ENCODE measurements at places on chromosomes 16 and 17. TPM values are rescaled to one million over a fixed set of nuclear protein-coding genes. Genes with fewer than 3 reads are reported as not detected.

ZP2 gene
- not detected for polyA plus RNA-seq

PRSS22 gene
- polyA plus RNA-seq: 2.2 TPM

PAM16 gene
- 73.7 TPM for polyA plus RNA-seq

KRTAP4-6 gene
- not detected for polyA plus RNA-seq

NXPH3 gene
- polyA plus RNA-seq: 2.2 TPM

HBZ gene
- polyA plus RNA-seq: 0.07 TPM

CHRNE gene
- polyA plus RNA-seq: 0.04 TPM

TBC1D3B gene
- 0.47 TPM for polyA plus RNA-seq

PIK3R5 gene
- not detected for polyA plus RNA-seq

MYL11 gene
- 0.30 TPM for polyA plus RNA-seq

RCVRN gene
- not detected for polyA plus RNA-seq

GRIN2A gene
- not detected for polyA plus RNA-seq

All from foreskin keratinocyte (primary cell).